ENCODE measurements at places on chromosomes 16 and 17.

- no peak for DNase-seq
Measured at GRCh38 chr16:81669473-81670350, 109.4 kb upstream of the PLCG2 start.

DNA sequence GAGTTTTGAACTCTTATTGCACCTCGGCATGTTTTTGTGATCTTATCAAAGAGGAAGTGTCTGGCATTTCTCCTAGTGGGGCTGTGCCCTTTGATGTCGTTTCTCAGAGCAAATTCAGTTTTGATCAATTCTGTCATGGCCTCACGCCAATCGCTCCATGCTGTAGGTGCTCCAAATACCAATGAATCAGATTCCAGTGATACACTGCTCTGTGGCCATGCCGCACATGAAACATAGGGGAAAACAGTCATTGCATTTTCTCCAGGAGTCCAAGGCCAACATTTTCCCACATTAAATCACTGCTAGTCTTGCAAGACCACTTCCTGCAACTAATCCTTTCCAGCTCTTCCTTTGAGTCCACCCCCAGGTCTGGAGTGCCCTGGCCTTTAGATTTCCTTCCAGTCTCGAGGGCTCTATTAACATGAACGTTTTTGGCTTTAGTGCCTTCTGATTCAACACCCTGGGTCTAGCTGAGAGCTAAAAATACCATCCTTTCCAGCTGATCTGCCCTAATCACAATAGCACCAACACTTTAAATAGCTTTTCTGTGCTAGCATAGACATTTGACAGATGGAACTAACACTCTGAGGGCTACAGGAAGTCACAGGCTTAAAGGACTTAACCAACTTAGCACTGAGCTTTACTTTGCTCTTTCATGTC, 18.2 kb upstream of the RASL10B start:
- DNase-seq, result no peak

- no peak for DNase-seq
Measured at GRCh38 chr17:30600830-30601494, 123.8 kb downstream of the GOSR1 start.

DNA sequence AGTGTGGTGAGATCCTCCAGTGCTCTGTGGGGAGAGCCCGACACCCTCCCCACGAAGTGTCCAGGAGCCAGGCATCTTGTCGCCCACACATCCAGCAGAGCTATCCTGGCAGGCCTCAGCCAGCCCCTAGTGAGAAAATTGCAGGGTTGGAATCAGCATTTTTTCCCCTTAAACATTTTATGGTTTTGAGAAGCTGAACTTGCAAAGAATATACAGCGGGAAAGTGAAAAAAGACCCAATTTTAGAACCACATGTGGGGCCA, 84.6 kb downstream of the SOCS1 start:
- no peak for DNase-seq

DNA sequence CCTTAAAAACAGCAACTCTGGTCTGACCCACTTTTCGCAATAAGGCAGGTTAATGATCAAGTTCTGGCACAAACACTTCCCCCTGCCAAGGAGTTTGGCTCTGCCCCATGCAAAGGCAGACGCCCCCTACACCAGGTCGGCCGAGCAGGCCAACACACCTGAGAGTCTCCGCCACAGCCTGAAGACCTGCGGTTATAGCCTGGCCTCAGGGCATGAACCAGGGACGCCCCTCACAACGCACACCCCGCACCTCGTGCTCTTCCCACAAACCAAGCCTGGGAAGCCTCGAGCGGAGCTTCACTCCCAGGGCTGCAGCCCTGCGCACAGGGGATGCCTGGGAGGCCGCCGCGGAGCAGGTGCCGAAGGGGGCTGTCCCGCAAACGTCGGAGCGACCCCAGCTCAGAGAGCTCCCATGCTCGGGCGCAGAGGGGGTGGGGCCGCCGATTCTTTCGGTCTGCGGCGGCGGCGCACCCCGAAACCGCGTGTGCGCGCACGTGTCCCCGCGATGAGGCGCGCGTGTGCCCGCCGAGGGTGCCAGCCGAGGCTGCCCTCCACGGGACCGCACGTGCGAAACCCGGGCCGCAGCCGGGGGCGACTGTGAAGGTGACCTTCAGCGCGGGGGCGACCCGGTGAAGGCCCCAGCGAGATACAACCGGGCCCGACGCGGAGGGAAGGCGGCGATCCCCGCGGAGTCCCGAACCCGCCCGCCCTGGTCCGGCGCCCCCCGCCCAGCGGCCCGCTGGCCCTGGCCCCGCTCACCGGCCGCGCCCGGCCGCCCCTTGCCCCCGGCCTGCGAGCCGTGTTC, 559 bp downstream of the CLUH start:
- peak; percentile 76 for DNase-seq

DNA sequence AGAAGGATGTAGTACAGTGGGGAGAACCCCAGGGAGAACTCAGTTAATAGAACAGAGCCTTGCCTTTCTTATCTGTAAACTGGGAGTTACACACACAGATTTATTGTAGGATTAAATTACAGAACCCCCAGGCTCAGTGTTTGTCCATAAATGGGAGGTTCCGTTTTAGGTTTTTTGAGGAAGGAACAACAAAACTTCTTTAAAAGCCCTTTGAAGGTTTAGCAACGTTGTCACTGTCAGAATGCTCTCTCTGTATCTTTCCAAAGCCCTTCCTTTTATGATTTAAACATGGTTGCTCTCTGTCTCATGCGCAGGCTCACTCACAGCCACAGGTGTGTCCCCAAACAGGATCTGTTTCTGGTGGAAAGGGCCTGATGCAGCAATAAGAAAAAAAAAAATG, 9.4 kb upstream of the GNA13 start:
- no peak for DNase-seq

- no peak for DNase-seq
Measured at GRCh38 chr17:59436900-59437299, 105.4 kb downstream of the YPEL2 start.

- no peak for DNase-seq
Measured at GRCh38 chr16:8928467-8928957, 35.2 kb downstream of the USP7 start.

DNA sequence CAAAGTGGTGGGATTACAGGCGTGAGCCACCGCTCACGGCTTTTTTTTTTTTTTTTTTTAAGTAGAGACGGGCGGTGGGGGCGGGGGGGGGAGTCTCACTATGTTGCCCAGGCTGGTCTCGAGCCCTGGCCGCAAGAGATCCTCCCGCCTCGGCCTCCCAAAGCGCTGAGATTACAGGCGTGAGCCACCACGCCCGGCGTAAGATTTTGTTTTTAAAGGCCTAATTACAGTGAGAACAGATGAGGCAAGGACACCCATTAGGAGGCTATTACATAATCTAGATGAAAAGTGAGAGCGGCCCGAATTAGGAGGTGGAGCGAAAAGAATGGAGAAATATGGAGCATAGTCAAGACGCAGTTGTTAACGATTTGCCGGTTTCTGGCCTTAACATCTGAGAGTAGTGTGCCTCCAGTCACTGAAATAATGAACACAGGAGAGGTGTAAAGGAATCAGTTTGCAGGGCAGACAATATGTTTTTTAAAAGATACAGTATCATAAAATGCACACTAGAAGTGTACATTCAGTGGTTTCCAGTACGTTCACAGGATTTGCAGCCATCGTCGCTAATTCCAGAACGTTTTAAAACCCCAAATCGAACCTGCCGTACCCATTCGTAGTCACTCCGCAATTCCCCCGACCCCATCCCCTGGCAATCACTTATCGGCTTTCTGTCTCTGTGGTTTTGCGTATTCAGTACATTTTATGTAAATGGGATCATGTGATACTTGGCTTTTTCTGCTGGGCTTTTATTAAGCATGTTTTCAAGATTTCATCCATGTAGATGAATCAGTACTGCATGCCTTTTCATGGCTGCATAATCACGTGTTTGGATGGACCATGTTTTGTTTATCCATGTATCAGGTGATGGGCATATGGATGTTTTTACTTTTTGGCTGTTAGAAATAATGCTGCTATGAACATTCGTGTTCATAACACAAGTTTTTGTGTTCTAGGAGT, 1.4 kb upstream of the SLX4 start:
- DNase-seq, result peak; percentile 45

DNA sequence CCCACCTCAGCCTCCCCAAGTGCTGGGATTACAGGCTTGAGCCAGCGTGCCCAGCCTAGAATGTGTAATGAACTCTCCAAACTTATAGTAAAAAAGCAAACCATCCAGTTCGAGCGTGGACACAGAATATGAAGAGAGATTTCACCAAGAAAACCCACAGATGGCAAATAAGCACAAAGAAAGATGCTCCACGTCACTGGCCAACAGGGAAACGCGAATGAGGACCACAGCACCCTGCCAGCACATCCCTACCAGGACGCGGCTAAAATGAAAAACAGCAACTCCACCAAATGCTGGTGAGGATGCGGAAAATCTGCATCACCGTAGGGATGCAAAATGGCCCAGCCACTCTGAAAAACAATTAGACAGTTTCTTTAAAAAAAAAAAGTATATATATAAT, 1.4 kb downstream of the MVD start:
- no peak for DNase-seq

GRCh38 chr16:75250089-75250808, 1.2 kb downstream of the BCAR1 start:
- DNase-seq, result no peak

- DNase-seq, result no peak
Measured at GRCh38 chr17:67417507-67417906, 40.4 kb downstream of the PITPNC1 start.

DNA sequence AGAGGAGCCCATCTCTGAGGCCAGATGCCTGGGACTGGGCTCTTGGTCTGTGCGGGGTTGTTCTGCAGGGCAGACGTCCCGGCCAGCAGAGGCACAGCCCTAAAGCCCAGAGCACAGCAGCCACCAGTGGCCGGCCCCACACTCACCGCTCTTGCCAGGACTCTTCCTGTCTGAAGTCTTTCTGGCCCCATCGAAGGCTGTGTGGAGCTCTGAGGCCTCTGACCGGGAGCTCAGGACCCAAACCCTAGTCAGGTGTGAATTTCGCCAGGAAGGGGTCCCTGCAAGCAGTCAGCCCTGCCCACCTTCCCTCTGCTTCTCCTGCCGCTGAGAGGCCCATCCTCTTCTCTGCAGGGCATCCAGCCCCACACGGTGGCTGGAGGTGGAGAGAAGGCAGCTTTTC, 10.7 kb downstream of the ACSF3 start:
- no peak for DNase-seq

GRCh38 chr17:62581764-62582163, 45.7 kb upstream of the MRC2 start:
- DNase-seq, result no peak

DNA sequence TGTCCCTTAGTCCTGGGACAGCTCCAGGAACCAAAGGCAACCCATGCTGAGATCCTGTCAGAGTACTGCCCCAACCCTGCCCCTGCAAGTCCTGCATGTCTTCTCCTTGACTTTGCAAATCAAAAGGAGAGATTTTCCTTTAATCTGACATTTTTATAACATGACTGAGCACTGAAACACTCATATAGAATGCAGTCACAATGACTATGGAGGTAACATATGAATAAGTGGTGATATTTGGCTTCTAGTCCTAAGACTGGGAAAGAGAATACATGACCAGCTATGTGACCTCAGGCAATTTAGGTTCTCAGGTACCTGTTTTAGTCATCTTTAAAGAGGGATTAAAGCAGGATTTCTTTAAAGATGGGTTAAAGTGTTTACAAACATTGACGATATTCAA, 941.6 kb upstream of the CDH8 start:
- DNase-seq, result no peak

- DNase-seq, result no peak
Measured at GRCh38 chr16:67655363-67655762, 4.7 kb downstream of the ACD start.

DNA sequence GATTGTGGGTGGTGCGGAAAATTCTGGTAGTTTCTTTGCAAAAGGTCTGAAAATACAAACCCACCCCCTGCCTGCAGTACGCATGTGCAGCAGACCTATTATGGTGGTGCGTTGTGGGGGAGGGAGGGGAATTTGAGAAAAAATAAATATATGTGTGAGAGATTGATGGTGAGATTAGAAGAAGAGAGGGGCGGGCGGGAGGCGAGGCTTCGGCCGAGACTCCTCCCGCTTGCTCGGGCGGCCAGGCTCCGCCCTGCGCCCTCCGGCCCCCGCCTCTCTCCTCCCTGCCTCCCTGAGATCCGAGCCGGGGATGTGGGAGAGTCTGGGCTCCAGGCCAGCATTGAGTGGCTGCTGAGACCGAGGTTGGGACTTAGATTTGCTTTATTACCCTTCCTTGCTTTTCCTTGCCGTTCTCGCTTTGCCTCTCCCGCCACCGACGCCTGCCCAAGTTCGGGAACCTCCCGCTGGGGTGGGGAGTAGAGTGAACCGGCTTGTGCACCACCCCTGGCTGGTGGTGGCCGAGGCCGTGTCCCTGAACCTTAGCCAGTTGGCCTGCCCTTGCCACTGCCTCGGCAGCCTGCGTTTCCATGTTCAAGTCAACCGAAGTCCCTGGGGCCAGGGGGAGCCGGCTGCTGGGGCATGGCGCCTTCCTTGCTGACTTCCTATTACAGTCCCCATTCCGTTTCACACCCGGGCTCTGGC, 956 bp upstream of the CHD3 start:
- DNase-seq, result peak; percentile 94

DNA sequence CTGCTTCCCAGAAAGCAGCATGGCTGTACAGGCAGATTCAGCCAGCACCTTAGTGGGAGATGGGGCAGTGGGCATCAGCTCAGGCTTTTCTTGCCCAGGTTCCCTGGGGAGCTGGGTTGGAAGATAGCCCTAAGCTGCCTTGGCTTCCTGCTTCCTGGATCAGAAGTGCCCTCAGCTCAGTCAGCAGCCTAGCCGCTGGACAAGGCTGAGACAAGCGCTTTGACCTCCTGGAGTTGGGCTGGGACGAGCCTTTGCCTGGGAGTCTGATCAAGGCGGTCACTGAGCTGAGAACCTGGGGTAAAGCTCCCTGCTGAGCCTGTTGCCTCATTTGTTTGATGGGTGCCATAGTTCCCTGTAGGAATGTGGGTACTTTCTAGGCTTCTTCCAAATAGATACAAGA, 190.0 kb downstream of the RAB11FIP4 start:
- no peak for DNase-seq

GRCh38 chr17:27284811-27285415, 9.0 kb upstream of the WSB1 start:
- DNase-seq, result no peak

DNA sequence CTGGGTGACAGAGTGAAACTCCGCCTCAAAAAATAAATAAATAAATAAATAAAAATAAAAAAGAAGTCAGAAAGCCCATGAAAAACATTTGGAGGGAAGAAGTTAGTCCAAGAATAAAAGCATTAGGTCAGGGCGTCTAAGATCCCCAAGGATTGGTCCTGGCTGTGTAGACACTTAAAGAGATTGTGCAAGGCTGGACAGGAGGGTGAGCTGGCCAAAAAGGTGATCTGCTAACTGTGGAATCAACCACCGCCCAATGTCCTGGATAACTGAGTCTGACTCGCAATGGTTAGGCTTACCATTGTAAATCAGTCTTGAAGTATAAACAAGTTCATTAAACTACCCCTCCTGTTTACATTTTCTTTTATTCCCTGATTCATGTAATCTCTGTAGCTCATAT, 8.8 kb upstream of the ABCA8 start:
- DNase-seq, result no peak

DNA sequence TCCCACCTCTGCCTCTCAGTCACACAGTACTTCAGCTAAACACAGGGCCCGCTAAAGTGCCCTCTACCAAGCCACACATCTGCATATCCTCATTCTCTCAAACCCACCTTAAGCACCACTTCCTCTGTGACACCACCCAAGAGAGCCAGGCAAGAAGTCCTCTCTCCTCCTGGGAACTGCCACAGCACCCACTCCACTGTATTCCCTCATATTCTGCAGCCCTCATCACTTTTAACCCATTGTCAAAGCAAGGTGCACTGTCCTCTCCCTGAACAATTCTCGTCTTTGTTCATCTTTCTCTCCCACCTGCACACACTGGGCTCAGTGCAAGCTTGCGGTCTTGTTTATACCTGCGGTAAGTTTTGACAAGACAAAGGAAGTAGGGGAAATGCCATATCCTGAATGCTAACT, 13.6 kb downstream of the CHD9 start:
- DNase-seq, result no peak

- DNase-seq, result no peak
Measured at GRCh38 chr17:46212634-46213435, 19.6 kb upstream of the KANSL1 start.
